Activated CD4-positive, CD25-positive, alpha-beta regulatory T cell (primary cell): ENCODE measurements at places on chromosomes 1 and 21.
A peak's percentile ranks its signal among the peaks of the same experiment; 100 is the strongest.

DNA sequence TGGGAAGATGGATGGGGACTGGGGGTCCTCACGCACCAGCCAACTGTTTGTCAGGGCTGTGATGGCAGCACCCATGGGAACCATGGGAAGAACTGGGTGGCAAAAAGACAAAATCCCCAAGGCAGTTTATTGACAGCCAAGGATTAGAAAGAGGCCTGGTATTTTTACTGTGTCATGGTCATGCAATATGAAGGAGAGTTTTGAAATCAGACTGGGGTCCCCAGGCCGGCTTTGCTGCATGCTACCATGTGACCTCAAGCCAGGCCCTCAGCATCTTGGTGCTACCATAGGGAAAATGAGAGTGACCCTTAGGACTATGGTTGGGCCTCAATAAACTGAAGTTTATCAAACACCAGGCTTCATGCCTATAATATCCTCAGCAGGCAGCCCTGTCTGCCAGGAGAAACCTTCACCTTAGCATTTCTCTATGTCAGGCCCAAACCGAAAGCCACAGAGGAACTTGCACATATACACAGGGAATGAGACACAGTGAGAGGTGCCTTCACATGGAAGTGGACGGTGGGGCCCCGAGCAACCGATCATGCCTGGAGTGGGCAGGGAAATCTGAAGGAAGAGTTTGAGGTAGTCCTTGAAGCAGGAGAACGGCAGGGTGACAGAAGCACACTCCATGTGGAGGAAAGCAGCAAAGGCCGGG, 203.2 kb downstream of the HIVEP3 start:
- no peak for DNase-seq

GRCh38 chr1:198156745-198157240, at the start of gene NEK7:
Gene NEK7 (plus strand): TSS chr1:198156998. CDS start chr1:198232581, 75,583 bp downstream.
- peak; percentile 35 for DNase-seq

- DNase-seq = no peak
These were observed 919 bp downstream of the HECTD3 start for GRCh38 chr1:45009956-45010854.

DNA sequence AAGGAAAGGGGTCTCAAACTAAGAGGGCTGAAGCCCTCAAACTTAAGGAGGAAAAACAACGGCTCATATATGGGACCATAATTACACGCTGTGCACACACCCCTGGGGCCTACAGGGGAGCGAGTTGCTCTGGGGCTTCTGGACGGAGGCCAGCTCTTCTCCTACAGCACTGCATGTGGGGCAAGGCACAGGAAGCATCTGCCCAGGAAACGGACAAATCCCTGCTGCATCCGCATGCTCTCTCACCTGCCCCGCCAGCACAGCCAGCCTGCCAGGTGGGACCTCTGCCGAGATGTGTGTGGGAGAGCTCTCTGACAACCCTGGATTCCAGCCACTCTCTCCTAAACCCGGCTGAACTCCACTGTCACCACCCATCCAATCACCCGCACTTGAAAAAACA, 54.1 kb downstream of the MRPL37 start:
- no peak for DNase-seq

DNA sequence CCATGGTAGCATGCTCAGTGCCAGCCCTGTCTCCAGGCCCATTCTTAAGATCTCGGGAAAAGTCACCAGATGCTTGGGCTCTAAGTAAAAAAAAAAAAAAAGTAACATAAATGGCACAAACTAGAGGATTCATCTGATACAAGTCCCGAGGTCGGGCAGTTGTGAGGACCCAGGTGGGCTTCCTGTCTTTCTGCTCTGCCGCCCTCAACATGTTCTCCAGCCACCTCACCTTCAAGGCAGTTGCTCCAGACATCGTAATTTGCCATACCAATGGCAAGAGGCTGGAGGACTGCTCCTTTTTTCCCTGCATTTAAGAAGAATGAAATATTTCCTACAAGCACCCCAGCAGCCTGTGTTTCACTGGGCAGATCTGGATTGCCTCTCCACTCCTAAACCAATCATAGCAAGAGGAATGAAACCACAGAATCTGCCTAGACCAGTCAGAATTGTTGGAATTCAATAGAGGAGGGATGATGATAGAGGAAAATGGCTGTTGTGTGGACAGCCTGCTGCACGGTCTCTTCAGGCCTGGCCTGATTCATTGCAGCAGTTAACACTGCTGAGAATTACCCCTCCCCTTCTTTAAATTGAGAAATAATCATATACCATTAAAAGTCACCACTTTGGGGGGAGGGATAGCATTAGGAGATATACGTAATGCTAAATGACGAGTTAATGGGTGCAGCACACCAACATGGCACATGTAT, 5.4 kb downstream of the HMGN2 start:
- DNase-seq = no peak

GRCh38 chr1:182191381-182192115, 130.0 kb upstream of the ZNF648 start:
- no peak for DNase-seq
